ENCODE measurements at places on chromosomes 3 and 15. TPM values are rescaled to one million over a fixed set of nuclear protein-coding genes. Genes with fewer than 3 reads are reported as not detected.

CCR8 gene
- 0.74 TPM for total RNA-seq

DNA sequence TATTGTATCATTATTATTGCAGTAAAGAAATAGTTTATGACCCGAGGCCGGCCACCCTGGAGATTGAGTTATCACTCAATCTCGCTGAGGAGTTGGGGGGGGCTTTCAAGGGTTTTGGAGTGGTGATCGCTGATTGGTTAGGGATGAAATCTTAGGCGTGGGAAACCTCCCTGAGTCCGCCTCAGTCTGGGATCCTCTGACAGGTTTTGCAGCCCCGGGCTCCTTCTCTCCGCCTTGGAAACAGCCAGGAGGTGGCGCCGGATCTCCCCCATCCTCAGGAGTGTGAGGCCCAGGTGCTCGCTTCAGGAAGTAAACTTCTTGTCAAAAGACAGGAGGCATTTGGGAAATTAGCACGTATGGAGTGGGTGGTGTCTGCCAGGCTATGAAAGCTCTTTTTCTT is 41.1 kb upstream of the SEC61A1 start:
- H3K4me1 ChIP-seq: peaks cover 4% of the 10 kb centered on the region
- no peaks in the 10 kb centered on the region for H3K36me3 ChIP-seq
- DNase-seq: peak; percentile 12

ARHGAP11A gene
- 160 TPM for total RNA-seq

TRIM42 gene
- total RNA-seq: not detected

DNA sequence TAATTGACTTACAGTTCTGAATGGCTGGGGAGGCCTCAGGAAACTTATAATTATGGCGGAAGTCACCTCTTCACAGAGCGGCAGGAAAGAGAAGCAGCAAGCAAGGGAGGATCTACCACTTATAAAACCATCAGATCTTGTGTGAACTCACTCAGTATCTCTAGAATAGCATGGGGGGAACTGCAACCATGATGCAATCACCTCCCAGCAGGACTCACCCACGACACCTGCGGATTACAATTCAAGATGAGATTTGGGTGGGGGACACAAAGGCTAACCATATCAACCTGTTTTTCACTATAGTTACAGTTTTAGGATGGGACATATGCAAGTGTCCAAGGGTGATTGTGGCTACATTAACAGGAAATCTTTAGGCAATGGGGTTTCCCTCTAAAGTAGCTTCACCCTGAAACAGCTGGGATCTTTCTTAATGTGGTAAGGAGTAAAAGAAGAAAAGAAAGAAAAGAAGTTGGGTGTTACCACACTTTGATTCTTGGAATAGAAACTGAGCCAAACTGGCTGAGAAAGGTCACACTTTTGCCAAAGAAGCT is 453.8 kb downstream of the OTOL1 start:
- no peak overlapping the region for H3K4me3 ChIP-seq
- no peaks in the 10 kb centered on the region for H3K36me3 ChIP-seq
- H3K4me1 ChIP-seq: no peaks in the 10 kb centered on the region
- no peaks in the 10 kb centered on the region for H3K27me3 ChIP-seq
- no peak overlapping the region for H3K27ac ChIP-seq
- no peak for DNase-seq

DTWD1 gene
- total RNA-seq: 13.7 TPM

IMPG2 gene
- 0.50 TPM for total RNA-seq

ZNF35 gene
- 2.2 TPM for total RNA-seq

Data from activated CD4-positive, alpha-beta T cell treated with anti-CD3 and anti-CD28 coated beads, Interleukin-2, amount 10 ng/mL, durations not matched to agents 7 days and 5 days (primary cell).